A549 treated with Hydrocortisone at 1 μM for 4 hours (cell line): ENCODE measurements at places on chromosomes 7 and 10. TPM values are rescaled to one million over a fixed set of nuclear protein-coding genes. Genes with fewer than 3 reads are reported as not detected.

MICALL2 gene
- total RNA-seq: 14.8 to 23.6 TPM (median 22.5 TPM) in 5 replicates

BICC1 gene
- 14.6 to 25.3 TPM (median 17.1 TPM) in 5 replicates for total RNA-seq

ELOVL3 gene
- 0.29 to 0.46 TPM (median 0.33 TPM) in 5 replicates for total RNA-seq

STOX1 gene
- 0.53 to 0.82 TPM (median 0.70 TPM) in 5 replicates for total RNA-seq

PPP1R9A gene
- total RNA-seq: 2.8 to 4.6 TPM (median 3.7 TPM) in 5 replicates

KIF11 gene
- total RNA-seq: 28.7 to 46.4 TPM (median 34.3 TPM) in 5 replicates

C10orf62 gene
- 0.10 to 0.16 TPM in 2 of 5 replicates, not detected in the others for total RNA-seq

CCDC3 gene
- total RNA-seq: 0.83 to 1.4 TPM (median 1.0 TPM) in 5 replicates

HPS1 gene
- 32.8 to 38.1 TPM (median 35.9 TPM) in 5 replicates for total RNA-seq

BTBD16 gene
- total RNA-seq: 0.44 to 0.62 TPM (median 0.55 TPM) in 5 replicates
